ENCODE measurements at places on chromosomes 12 and 14.
A peak's percentile ranks its signal among the peaks of the same experiment; 100 is the strongest.

DNA sequence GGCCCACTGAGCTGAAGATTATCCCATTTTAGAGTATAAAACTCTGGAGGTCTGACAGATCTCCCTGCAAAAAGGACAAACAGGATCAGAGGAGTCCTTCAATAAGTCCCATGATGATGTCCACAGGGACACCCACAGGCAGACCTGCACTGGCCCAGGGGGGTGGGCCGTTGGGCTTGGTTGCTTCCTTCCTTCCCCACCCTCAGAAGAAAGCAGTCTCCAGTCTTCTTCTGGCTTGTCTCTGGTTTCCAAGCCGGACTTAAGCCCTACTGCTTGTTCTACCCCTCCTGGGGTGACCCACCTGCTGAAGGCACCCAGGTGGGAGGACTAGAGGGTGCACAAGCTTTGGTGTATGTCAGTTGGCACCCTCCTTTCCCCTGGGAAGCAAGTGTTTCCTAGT, 209.0 kb downstream of the ANO2 start:
- no peak for DNase-seq

DNA sequence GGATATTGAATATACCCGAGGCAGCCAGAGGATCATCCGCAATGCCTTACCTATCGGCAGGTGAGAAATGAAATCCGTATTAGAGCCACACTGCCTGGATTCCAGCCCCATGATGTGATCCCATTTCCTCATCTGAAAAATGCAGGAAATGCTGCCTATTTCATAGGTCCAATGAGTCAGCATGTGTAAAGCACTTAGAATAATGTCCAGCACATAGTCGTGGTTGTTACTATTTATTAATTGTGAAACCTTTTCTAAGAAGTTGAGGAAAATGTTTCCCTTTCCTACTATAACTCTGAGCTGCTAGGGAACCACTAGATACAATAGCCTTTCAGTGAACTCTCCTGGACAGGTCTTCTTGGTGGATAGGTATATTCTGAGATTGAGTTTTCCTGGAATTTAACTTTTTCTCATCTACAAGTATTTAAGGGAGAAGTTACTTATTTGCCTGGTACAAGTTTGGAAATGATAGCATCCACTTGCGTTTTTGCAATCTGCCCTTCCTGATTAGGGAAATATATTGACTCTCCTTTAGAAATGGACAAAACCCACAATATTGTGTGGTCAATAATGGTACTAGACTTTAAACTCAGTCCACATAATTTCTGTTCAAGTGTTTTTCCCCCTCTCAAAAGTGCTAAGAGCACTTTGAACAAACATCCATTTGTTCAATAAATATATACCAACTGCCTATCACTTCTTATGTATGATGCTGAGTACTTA, 12.2 kb downstream of the POLR3B start:
- no peak for DNase-seq

DNA sequence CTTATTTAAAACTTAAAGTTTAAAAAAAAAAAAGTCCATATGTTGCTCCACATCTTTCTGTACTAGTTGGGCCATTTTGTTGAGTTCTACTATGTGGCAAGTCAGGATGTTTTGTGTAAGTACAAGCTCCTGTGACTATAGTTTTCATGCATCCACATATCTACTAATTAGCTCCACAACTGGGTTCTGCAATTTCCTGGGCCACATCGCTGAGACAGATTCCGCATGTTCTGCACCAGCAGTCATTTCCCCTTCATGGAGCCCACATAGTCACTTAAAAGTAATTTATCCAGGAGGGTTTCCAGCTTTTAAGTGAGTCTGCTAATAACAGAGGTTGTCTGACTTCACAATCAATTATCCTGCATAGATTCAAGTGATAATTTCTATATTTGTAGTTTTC, 461.4 kb downstream of the ZFP36L1 start:
- no peak for DNase-seq

DNA sequence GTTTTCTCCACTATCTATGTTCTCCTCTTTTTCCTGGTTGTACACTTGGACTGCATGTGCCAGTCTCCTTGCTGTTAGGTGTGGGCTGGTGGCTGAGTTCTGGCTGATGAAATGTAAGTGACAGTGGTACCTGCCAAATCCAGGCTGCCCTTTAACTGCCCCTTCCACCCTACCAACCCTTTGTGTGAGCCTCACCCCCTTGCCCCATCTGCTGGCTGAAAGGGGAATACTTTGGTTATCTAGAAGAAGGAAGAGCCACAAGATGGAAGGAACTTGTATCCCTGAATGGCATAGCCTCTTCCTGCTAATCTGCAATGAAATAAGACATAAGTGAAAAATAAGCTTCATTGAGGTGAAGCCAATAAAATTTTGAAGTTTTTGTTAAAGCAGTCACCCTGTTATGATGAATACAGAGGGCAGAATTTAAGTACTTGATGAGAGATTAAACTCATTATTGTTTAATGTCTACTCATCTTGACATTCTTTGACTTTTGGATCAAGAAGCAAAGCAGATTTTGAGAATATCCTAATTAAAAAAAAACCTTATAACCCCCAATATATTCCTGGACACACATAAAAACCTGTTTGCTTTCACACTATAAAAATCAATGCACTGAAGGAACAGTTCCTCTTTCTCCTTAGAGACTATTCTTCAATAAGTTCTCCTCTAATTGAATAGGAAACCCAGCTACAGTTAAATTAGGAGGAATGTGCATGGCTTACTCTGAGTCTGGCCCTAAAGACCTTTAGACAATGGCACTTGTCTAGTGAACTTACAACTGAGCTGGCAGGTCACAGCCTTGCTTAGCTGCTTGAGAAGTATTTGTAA, 262.6 kb upstream of the BTG1 start:
- no peak for DNase-seq

DNA sequence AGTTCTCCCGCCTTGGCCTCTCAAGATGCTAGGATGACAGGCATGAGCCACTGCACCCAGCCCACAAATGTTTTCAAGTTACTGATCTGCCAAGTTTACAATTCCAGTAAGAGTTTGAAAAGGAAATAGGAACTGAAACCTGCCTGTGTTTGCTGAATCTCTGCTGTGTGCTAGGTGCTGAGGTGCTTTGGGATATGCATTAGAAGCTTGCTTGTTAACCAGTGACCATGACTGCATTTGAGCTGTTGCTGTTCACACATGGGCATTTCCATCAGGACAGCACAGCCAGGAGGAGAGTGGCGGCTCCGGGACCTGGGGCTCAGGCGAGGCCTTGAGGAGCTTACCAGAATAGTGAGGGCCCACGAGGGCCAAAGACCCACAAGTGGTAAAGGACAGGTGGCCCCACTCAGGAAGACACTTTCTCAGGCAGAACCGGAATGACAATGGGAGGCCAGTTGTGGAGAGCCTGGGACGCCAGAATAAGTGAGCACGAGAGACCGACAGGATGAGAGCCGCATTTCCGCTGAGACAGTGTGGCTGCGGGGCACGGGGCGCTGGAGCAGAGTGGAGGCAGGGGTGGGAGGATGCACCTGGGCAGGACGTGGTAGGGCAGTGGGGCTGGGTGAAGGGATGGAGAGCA, 54.5 kb upstream of the MMP17 start:
- no peak for DNase-seq

DNA sequence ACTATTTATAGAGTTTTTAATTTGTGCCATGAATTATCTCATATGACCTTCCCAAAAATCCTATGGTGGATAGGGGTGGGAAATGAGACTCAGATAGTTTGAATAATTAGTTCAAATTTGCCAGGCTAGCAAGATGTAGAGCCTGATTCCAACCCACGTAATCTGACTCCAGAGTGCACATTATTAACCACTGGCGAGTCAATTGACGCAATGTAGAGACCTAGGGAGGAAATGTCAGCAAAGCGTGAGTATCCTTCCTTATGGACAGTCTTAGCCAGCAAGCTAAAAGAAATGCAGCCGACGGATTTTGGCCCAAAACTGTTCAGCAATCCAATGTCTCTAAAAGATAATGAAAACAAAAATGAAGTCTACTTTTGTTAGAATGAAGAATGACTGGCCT, 193.3 kb upstream of the KRR1 start:
- DNase-seq, result no peak

DNA sequence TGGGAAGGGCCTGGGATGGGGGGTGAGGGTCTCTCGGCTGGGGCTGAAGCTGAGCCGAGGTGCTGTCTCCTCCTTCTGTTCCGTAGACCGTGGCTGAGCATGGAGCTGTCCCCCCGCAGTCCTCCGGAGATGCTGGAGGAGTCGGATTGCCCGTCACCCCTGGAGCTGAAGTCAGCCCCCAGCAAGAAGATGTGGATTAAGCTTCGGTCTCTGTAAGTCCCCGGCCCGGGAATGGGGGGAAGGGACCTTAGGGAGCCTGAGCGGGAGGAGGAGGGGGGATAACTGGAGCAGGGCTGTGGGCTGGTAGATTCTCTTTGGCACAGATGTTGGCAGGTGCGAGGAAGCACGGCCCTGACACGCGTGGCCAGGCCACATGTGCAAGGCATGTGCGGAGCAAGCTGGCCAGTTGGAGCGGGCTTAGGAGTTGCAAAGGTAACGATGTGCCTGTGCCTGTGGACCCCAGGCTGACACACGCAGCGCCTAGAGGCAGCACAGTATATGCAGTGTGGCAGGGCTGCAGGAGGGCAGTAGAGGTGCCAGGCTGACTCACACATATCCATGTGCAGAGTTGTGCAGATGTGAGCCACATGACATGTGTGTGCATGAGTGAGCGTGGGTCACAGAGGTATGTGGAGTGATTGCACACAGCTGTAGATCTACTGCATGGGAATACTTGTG, 512 bp downstream of the PDE1B start:
- peak; percentile 17 for DNase-seq

- DNase-seq, result no peak
Observed at GRCh38 chr12:53601296-53601847, 24.8 kb downstream of the ATF7 start.

GRCh38 chr12:19886065-19886464, 446.8 kb downstream of the AEBP2 start:
- no peak for DNase-seq

- no peak for DNase-seq
Observed at GRCh38 chr12:96810057-96810456, 97.0 kb upstream of the NEDD1 start.

DNA sequence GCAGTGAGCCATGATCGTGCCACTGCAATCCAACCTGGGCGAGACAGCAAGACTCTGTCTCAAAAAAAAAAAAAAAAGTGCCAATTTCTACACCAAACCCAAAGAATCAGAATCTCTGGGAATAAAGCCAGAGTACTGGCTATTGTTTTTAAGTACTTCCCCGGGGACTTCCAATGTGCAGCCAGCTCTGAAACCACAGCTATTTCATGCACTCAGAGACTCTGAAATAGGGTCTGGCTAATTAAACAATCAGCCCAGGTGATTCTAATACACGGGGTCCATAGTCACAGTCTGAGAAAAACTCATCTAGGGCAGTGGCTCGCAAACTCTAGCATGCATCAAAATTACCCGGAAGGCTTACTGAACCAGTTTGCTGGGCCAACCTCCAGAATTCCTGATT, 56.3 kb downstream of the SIX6 start:
- no peak for DNase-seq

GRCh38 chr14:67943947-67944346, 124.4 kb downstream of the RAD51B start:
- DNase-seq, result peak; percentile 97

GRCh38 chr14:101151226-101151926, 247.9 kb upstream of the RTL1 start:
- DNase-seq, result no peak

DNA sequence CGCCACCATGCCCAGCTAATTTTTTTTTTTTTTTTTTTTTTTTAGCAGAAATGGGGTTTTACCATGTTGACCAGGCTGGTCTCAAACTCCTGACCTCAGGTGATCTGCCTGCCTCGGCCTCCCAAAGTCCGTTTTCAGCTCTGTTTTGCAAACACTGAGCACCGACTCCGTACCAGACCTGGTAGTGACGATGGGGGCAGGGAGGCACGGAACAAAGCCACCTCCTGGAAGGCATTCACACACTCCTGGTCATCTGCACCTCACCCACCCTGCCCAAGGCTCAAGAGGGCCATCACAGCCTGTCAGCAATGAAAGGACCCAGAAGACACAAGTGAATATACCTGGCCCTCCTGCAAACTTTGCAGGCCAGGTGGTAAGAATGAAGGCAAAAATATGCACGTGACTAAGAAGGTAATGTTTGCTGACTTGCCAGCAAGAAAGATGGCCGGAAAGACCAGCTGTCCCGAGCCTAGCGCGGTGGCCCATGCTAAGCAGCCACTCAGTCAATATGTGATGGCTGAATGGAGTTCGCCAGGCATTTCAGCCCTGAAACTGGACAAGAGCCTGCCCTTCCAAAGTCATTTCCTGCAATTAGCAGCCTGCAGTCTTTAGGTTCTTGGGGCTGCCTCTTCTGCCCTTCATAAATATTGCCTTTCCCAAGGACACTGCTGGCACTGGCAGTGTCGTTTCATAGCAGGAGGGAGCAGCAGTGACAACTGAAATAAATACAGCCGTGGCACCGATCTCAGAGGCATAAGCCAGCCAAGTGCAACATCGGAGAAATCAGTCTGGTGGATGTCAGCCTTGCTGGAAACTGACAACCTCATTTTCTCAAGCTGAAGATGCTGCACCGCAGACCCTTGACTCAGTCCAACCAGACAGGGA, 17.6 kb downstream of the MMAB start:
- DNase-seq, result no peak

- DNase-seq, result peak; percentile 39
Observed at GRCh38 chr14:89720741-89721729, 233.5 kb downstream of the EFCAB11 start.

DNA sequence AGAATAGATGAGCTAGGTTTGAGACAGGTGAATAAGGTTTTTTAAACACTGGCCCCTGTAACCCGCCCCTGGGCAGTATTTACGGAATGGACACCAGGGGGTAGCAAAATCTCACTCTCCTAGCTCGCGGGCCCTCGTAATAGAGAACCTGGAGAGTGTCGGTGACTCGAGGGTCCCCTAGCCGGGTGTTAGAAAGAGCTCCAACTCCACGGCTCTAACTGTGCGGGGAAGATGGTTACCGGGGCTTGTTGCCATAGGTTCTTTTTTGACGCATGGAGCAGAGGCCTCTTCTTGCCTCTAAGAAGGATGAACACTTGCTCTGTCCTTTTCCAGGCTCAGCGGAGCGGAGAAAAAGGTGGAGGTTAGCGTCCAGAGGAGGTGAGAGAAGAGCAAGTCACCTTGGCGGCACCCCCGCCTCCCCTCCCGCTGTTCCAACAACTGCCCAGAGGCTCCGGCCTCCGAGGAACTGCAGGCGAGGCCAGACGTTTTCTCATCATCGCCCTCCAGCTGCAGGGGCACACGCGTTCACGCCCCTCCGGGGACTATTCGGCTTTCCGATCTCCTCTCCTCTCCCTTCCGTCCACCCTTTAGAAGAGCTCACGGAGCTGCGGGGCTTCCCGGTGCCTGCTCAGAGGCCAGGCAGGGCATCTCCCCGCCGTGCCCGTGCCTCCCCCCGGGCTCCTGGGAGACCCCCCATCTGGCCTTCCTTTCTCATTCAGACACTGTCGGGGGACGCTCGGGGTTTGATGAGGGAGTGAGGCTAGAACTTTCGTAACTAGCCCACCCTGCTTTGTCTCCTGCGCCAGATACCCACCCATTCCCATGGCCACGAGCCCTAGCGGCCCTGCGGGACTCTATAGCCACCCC, 1.4 kb upstream of the ARHGEF40 start:
- DNase-seq, result peak; percentile 87

Data from tongue (tissue), 3 donors.